ENCODE measurements at places on chromosomes 6 and 20.

DNA sequence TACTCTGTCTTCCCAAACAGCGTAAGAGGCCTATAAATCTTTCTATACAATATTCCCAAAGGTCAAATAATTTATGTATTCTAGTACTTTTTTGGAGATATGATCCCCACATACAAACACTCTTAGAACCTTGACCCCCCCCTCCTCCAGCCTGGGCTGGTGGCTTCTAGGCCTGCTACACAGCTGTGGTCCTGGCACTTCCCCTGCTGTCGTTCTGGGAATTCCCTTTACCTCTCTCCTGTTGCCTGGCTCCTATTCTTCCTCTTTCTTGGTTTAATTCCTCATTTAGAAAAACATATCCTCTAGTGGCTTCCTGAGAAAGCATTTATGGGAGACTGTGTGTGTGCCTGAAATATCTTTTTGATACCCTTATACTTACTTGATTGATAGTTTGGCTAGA, 4.1 kb upstream of the TXLNB start:
- no peak for DNase-seq

DNA sequence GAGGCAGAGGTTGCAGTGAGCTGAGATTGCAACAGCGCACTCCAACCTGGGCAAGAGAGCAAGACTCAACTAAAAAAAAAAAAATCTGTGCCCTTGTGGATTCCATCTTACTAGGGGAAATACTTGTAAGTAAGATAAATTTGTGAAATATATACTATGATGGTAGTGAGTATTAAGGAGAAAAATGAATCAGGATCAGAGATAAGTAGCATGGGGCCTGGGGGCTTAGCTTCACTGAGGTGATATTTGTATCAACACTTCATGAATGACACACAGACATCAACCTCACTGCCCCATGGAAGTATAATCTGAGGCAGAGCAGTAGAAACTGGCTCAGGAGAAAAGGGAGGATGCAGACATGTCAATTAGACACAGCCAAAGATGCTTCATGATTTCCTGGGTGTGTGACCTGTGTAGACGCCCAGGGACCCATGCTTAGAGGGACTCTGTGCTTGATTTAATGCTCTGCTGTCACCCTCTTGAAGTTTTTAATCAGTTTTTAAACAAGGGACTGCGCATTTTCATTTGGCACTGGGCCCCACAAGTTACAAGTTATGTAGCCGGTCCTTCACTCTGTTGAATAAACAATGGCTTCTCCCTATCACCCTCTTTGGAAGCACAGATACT, 41.9 kb downstream of the PCNA start:
- no peak for DNase-seq

GRCh38 chr20:7772371-7772770, 167.9 kb downstream of the HAO1 start:
- DNase-seq: no peak

DNA sequence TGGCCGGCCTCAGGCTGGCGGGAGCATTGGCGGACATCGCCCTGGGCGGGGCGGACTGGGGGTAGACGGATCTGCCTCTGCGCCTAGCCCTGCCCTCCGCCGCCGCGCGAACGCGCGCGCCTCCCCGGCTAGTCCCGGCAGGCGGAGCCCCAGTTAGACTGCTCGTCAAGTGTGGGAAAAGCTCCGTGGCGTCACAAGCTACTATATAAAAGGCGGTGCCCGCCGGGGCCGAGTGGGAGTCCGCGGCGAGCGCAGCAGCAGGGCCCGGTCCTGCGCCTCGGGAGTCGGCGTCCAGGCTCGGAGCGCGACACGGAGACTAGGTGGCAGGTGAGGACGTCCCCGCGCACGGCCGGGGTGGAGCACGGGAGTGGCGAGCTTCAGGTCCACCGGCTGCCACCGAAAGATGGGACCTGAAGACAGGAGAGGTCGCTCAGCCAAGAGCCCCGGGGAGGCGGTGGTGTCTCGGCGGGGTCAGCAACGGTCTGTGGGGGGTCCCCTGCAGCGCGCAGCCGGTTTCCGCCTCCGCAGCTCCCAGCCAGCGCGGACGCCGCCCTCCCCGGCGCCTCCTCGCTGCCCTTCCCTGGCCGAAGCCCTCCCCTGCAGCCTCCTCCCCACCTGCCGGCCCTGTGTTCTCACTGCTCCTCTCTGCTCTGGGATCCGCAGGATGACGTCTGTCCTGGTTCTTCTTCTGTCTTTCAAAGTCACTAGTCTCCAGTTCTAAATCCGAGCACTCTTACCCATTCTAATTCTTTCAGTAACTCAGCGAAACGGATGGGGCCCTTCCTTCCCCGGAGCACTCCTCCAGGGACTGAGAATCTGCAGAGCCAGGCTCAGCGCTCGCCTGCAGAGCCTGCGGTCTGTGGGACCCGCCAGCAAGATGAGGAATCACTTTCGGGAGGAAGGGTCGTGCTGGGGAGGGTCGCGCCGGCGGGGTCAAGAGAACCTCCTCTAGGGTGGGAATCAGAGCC, 4.3 kb upstream of the RIPK1 start:
- DNase-seq: peak; percentile 94

DNA sequence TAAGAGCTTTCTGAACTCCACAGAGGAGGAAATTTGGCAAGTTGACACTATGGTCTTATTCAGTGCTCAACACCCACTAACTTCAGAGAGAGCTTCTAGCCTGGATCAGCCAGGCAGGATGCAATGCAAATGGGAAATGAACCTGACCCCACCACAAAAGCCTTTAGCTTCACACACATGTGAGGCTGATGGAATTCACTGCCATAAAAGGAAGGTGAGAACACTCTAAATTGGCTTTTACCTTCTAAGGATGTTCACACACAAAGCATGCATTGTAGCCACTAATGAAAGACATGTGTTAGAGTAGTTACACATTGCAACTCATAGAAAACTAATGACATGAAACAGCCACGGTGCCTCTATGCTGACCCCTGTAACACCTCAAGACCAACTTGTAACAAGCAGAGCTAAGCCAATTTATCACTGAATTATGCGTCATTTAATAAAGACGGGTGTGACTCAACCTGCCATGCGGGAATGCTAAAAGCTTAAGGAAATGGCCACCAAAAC, 262.1 kb downstream of the HACE1 start:
- no peak for DNase-seq

- DNase-seq: no peak
Observed at GRCh38 chr6:87544474-87544735, 45.4 kb downstream of the RARS2 start.

DNA sequence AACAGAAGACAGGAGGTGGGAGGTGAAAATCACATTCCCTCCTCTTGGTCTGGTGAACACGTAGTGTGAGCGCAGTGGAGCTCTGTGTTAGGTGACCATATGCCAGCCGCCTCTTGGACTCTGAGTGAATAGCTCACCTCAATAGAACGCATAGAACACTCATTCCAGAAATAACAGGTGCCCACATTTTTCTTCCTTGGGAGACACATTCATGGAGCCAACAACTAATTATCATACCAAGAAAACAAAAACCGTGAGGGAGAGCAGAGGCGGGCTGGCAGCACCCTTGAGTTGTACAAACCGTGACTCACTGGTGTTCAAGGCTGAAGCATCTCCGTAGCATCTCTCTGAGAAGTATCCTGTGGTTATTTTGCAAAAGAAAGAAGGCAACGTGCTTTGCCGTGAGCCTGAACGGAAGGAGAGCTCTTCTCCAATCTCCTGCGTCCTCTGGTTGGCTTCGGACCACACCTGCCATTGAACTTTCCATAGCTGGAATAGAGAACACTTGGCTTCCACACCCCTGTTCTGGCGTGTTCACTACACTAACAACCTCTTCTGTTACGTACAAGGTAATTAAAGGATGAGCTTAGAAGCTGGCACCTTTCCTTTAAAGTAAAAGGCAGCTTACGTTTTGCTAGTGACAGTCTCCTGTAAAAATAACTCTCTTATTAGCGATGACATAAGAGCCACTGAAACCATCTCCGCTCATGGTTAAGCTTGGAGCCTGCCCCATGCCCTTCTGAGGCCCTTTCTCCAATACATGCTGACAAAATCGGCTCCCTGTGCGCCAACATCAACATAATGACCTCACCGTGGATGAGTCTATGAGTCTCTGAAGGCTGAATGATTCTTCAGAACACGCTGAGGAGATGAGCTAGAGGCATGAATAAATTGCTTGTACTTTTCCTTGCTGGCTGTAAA, 30.2 kb upstream of the SGK1 start:
- peak; percentile 94 for DNase-seq

DNA sequence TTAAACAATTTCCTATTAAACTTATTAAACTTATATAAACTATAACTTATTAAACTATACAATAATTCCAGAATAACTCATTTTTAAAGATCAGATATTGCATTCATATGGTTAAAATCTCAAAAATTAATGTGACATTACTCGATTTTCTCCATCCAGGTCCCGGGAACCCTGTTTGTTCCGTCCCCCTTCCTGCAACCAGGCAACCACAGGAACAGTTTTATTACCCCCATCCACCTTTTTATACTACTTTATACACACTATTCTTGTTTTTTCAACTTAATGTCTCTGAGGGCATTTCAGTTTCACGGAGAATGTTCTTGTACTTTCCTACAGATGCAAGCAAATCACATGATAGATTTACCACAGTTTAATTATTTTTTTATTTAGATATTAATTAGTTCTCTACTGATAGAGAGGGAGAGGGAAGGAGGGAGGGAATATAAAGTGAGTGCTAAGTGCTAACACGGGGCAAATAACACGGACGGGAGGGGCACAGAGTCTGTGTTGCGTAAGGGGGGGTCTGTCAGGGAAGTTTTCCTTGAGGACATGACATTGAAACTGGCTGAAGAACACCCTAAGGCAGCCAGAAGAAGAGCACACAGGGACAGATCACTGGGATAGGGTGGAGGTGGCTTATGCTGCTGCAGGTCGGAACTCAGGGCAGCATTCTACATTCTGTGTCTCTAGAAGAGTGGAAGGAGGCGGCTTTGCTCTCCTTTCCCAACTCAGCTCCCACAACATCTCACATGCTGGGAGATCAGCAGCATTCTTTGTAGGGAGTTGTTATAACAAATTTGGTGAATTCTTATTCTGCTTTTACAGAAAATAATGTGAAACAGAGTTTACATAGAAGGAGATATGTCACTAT, 225.2 kb downstream of the FOXC1 start:
- no peak for DNase-seq

DNA sequence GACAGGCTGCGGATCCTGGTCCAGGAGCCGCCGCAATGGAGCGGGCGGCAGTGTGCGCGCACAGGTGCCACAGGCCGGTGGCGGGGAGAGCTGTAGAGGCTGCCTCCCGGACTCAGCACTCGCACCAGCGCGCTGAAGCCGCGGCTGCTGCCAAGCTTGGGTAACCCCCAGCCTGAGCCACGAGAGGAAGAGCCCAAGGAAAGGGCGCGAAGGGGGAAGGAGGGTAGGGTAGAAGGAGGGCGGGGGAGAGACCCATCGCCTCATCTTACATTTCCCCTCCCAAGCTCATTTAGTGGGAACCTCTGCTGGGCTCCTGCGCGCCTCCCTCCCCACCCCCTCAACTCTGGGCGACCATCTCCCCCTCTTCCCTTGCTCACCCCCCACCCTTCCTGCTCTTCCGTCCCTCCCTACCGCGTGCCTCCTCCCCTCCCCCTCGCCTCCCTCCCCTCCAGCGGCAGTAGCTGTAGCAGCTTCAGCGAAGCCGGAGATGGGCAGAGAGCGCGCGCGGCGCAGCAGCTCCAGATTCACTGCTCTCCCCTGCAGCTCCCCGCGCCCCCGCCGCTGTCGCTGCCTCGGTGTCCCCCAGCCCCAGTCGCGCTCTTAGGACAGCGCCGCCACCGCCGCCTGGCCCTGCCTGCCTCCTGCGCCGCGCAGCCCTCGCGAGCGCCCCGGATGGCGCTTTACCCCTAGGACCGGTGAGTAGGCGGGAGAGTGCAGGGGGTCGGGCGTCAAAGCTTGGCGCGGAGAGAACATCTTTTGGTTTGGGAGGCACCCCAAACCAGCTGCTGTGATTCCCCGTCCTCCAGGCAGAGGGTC, at the start of gene FUT9:
Gene FUT9, plus strand, starts transcription at position 457 of the 816 bp plus-strand sequence. CDS start 187,182 bp downstream, outside the sequence.
- DNase-seq: no peak

DNA sequence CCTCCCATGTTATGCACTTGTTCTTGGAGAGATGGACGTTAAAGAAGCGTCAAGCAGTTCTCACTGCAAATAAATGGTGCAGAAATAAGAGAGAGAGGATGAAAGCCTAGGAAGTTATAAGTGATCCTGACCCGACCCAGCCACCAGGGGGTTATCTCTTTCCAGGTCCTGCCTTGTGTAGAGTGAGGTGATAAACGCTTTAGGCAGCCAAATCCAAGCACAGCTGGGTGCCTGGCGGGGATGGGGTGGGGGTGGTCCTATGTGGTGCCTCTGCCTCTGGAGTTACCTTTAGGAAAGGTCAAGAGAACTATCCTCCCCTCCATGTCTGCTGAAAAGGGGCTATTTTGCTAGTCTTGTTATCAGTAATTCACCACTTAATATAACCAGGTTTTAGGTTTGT, 9.2 kb upstream of the TFAP2A start:
- no peak for DNase-seq

GRCh38 chr6:169700296-169700695, 1.5 kb downstream of the WDR27 start:
- DNase-seq: peak; percentile 45

DNA sequence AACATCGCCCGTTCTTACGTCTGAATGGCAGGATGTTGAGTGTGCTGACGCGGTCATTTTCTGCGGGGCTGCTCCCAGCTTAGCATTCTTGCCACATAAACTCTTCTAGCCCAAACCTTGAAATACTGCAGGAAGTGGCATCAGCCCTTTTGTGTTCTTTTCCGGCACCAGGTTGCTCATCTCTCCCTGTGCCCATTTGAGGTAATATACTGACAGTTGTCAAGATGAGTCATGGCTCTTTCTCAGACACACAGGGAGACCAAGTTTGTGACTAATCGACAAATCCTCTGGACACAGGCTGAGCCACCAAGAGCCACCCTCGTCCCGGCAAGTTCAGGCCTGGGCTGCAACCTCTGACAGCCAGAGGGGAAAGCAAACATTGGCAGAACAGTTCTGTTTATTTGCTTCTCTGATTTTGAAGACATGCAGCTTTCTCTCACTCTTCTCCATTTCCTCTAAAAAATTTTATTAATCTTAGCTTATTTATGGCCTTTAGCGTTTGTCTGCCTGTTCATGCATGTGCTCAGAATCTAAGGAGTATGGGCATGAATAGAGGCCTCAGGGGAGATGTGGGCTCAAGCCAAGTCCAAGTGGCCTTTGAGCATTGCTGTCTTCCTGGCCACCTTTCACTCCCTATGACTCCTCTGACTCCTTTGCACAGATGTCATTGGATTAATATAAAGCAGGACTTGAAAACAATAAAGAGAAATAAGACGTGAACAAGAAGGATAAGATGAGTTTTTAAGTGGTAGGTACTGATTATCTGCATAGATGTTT, 328.2 kb upstream of the JAG1 start:
- peak; percentile 29 for DNase-seq

GRCh38 chr20:34604980-34605788, 46.7 kb downstream of the MAP1LC3A start:
- no peak for DNase-seq

DNA sequence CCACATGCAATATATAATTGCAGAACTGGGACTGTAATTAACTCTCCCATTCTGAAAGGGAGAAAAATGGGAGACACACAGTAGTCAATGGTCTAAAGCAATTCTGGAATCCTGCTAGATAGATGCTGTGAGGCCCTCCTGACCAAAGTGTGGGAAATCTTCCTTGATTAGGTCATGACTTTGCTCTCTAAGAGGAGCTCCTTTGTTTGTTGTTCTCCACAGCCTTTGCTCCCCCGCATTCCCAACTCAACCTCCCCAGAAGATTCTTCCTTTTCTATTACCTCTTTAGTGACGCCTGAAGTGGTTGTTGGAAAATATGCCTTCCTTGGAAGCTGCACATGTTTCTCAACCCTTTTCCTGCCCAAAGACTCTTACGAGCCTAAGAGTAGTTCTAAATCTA, 28.8 kb upstream of the LIN28B start:
- DNase-seq: no peak

GRCh38 chr6:43477235-43478007, at the start of gene TJAP1:
TSS of gene TJAP1 (plus strand) at chr6:43477570. CDS start at chr6:43499002, 21,432 bp downstream.
- DNase-seq: peak; percentile 67

Data from HFFc6 (cell line).